GM13976 (cell line): ENCODE measurements at places on chromosomes 1 and 21.

GRCh38 chr1:206144605-206145004 lies 27.4 kb upstream of the AVPR1B start:
- DNase-seq = no peak

GRCh38 chr1:51898090-51898734 lies 19.7 kb upstream of the NRDC start:
- DNase-seq = no peak

- DNase-seq = no peak
Measured at GRCh38 chr21:42461881-42462877, 33.8 kb downstream of the RSPH1 start.

- DNase-seq = no peak
Measured at GRCh38 chr1:24154215-24154614, 11.3 kb upstream of the IL22RA1 start.

- no peak for DNase-seq
Measured at GRCh38 chr1:39854314-39854713, 29.0 kb downstream of the TRIT1 start.

GRCh38 chr1:10726355-10726754 lies 70.1 kb downstream of the CASZ1 start:
- DNase-seq = no peak

DNA sequence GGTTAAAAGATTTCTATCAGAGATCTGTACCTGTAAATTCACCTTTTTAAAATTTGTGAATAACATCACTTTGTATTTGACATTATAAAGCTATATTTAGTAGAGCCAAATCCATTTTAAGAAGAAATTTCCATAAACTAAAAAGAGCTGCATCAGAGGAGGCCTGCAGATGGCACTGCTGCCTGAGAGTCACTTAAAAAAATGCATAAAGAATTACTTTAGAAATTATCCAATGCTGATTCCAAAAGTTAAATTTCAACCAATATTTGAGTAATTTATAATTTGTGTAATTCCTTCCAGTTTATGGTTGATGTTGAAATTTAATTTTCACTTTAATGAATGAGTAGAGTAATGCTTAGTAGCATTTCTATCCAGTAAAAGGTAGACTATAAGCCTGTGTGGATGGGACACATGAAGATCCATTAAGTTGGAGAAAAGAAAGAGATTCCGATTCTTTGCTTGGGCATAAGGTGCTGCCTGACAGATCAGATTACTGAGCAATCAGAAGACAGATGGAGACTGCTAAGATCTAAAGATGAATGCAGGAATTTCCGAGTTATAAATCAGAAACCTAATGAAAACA lies 20.7 kb upstream of the RPE65 start:
- DNase-seq = no peak

DNA sequence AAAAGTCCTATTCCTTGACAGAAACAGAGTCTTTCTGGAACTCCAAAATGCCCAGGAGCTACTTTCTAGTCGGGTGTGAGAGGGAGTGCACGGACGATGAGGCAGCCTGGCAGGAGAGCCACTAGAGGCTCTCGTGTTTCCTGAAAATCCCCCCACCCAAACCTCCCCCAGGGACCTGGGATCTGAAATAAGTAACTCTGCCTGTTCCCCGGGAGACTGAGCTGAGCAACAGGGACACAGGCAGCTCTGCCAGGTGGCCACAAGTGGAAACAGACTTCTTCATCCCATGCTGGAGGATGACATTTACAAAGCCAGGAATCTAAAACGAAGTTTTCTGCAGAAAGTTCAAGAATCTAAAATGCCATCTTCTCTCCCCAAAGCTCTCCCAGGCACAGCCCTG lies 77.1 kb downstream of the ITPKB start:
- DNase-seq = no peak

DNA sequence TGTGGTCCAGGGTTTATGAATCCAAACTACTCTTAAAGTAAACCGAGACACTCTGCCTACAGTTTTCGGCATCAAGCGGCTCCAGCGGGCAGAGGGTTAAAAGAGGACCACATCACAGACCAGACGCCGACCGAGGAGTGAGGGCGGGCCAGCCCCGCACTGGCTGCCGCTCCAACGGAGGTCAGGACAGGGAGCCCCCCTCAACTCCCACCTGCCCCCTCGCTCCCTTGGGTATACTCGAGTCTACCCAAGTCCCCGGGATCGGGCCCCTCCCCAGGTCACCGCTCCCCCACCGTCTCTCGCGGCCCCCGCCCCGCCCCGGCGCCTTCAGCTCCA lies 312 bp downstream of the ARNT start:
- DNase-seq = no peak

DNA sequence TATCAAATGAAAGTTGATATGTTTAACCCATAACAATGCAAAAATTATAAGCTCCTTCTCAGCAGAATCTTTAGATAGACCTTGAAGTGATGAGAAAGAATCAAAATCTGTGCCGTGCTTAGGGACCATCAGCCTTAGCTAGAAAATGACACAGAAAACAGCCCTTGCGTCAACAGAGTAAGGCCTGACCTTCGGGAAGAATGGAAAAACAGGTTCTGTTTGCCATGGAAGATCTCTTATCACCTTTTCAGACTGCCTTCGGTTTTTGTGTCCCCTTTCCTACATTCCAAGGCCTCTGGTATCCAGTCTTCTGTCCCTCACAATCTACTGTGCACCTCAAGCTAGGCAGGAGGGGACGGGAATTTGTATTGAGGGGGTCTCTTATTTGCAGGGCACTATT lies 37.6 kb upstream of the DPT start:
- no peak for DNase-seq

- no peak for DNase-seq
Measured at GRCh38 chr1:117541003-117541402, 64.8 kb upstream of the TENT5C start.

- no peak for DNase-seq
Measured at GRCh38 chr1:194024659-194025058, 838.2 kb upstream of the B3GALT2 start.

DNA sequence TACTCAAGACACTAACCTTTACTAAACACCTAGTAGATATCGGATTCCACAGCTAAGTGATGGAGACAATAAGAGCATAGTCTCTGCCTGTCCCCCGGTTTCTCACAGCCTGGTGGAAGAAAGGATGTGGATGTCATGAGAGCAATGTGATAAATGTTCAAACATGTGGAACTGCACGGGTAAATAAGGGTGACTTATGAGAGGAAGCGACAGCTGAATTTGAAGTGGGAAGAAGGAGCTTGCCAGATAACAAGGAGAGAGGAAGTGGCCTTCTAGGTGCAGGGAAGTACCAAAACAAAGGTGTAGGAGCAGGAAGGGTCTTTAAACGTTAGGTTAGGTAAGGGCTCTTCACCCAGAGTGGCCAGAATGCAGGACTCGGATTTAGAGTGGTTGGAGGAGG lies 178.6 kb upstream of the NRIP1 start:
- no peak for DNase-seq

DNA sequence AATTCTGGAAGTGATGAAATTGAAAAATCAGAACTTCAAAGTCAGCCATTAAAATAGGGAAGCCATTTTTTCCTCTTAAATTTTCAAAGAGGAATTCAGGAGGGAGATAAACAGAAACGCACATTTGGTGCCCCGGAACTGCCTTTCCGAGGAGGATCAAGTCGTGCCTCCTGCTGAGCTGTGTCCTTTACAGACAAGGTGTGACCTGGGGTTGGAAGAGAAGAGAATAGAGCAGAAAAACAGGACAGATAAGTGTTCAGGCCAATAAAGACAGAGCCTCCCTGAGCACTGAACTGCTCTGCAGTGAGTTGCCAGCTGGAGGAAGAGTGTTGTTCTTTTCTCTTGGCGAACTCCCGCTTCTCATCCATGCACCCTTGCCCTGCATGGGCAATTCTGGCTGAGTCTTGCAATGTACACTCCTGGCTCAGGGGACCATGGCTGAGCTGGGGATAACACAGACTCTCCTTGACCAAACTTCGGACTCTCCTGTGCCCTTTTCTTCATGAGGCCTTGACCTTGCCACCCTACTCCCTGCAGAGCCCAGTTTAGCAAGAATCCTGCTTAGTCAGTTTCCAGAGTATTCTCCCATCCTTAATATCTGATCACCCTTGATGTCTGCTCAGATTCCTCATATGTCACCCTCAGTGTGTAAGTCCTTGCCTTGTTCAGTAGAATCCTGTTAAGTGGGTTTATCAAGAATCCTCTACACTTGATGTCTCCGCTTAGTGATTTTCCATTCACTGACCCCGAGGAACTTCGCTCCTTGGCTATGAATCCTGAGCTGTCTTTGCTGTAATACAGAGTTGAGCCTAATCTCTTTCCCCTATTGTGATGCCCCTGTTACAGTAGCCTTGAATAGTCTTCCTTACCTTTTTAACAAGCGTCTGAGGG lies 1.3 kb upstream of the MTARC1 start:
- no peak for DNase-seq

GRCh38 chr21:28696844-28697410 lies 295.8 kb downstream of the LTN1 start:
- no peak for DNase-seq

- no peak for DNase-seq
Measured at GRCh38 chr21:25582888-25583287, 24.4 kb downstream of the MRPL39 start.

DNA sequence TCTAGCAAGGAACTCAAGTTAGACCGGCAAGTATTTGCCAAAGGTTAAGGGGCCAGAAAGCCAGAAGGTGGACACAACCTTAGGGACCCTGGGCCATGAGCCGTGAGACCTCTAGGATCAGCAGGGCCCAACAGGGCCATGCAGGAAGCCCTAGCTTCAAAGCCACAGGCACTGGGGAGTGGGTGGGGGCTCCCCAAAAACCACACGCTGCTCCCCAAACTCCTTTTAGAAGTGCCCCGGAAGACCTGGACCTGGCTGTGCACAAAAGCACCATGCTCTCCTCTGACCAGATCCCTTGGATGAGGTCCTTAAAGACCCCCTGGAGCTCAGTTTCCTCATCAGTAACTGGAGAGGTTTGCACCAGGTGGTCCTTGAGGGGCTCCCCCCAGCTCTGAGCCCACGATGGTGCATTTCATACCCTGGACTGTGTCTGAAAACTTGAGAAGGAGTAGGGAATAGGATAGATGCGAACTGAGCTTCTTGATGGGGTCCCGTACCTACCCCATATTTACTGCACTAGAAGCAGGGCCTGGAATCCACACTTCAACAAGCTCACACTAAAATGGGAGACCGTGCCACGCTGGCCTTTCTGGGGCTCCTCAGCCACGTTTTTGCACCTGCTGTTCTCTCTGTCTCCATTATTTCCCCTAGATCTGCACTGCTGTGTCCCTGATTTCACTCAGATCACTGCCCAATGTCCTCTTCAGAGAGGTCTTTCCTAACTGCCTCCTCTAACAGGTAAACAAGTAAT lies 40.6 kb upstream of the LBR start:
- peak; percentile 56 for DNase-seq

DNA sequence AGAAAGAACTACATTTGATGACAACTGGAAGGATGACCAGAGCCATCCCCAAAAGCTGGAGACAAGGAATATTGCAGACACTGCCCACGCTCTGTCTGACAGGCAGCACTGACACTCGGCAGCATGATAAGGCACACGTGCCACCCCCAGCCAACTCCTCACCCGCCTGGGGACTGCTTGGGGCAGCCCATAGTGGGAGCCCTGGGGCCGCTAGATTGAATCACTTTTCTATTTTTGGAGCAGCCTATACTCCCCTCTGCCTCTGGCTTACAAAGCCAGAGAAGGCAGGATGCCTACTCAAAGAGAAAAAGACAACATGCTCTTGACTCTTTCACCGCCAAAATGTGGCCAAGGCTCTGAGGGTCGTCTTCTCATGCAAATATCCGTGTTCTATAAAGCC lies 1.3 kb downstream of the SMG5 start:
- peak; percentile 65 for DNase-seq

DNA sequence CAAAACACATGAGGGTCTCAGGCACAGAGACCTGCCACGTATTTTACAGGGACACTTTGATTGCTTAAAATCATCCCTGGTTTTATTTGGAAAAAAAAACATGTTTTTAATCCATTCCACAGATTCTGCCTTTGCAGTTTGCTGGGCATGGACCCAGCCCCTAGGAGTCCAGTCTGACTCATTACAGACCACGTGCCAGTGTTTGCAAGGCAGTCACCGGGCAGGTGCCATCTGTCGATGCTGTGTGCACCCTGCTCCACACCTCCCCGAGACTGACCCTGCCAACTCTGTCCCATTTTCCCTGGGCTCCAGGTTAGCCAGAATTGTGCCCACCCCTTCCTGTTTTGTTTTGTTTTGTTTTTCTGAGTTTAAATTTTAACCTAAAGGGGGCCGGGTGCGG lies 148.4 kb upstream of the TMEM51 start:
- DNase-seq = no peak

DNA sequence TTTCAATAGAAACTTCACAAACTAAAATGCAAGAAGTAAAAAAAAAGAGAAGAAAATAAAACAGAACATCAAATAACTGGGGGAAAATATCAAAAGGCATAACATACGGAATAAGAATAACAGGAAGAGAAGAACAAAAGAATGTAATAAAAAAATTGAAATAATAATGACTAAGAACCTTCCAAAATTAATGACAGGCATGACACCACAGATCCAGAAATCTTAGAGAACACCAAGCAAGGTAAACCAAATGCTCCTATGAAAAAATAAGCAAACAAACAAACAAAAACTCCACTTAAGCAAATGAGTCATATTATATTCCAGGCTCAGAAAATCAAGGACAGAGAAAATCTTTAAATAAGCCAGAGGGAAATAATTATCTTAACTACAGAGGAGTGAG lies 8.7 kb downstream of the OR10J1 start:
- no peak for DNase-seq

DNA sequence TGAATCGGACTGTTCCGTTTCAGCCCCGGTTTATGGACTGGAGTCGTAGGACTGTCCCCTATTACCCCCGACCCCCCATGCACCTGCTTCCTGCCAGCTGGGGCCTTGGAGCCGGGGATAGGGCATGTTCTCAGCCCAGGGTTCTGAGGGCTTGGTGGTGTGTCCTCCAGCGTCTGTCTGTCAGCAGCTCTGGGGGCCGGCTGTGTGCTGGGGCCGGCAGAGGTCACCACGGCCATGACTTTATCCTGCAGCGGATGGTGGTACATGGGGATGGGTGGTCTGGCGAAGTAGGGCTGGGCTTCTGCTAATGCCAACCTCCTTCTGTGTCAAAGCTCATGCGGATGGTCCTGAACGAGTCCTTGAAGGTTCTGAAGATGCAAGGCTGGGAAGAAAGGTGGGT lies 5.5 kb downstream of the RRP1 start:
- DNase-seq = no peak

DNA sequence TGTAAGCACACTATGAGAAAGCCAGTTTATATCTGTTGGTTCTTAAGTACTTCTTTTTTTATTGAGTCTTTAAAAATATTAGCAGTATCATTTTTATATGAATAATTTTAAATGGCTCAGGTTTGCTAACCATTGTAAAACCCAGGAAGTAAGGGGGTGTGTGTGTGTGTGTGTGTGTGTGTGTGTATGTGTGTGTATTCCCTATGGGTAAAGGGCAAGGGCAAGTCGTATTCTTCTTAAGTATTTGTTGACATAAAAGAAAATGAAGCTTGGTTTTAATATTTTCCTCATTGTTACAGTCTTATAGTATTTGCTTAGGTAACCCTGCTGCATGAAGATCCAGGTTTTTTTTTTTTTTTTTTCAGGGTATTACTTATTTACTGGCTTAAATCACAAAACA lies 495.0 kb upstream of the B3GALT2 start:
- DNase-seq = no peak

- no peak for DNase-seq
Measured at GRCh38 chr1:160367516-160367900, 637 bp downstream of the NHLH1 start.
